ENCODE measurements at places on chromosomes 4 and X.

- no peak for DNase-seq
These were observed 709 bp downstream of the GPAT3 start for GRCh38 chr4:83536362-83537272.

GRCh38 chrX:154602766-154603437 is 16.2 kb downstream of the CTAG1B start:
- no peak for DNase-seq

DNA sequence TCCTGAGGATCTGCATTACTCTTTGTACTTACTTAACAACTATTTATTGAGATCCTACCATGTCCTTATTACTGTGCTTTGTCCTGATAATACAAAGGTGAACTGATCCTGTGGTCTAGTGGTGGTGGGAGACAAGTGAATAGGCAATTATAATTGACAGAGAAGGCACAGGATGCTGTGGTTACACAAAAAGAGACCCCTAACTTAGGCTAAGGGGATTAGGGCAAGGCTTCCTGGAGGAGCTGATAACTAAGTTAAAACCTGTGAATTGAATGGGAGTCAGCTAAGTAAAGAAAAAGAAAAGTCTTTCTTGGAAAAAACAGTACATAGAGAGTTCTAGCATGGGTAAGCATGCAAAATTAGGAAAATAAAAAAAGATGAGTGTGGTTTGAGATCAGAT is 164.4 kb downstream of the LARP7 start:
- DNase-seq, result no peak

DNA sequence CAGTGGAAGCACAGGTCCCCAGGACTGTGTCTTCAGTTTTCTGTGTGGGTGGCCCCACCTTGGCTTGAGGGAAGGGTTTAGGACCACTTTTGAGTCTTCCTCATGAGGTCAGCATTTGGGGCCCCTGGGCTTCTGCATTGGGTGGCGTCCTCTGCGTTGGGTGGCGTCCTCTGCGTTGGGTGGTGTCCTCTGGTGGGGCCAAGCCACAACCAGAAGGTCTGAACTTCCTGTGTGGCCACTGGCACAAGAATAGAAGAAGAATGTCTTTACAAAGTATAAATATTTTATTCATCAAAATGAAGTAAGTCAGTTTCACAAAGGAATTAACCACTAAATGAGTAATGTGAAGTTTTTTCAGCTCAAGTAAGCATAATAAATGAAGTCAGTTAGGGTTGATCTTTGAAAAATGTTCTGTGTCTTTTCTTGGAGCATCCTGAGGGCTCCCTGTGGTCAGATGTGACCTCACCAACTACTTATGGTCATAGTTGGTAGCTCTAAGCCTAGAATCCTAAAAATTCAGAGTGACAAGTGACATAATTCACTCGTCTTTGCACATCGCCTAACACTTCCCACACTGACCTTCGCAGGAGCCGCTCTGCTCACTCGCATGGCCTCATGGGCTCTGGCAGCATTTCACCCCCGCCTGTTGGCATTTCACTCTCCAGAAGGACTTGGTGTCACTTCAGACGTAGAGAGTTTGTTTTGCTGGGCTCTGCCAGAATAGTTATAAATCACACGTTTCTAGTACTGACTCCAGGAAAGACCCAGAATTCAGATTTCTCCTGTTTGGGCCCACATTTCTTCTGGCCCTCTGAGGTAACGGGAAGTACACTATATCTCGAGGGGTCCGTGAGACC is 39.0 kb upstream of the HGFAC start:
- no peak for DNase-seq

- DNase-seq, result no peak
These were observed 203.2 kb upstream of the MBNL3 start for GRCh38 chrX:132692066-132692465.

- no peak for DNase-seq
These were observed 701.8 kb downstream of the PCDH7 start for GRCh38 chr4:31422006-31422405.

DNA sequence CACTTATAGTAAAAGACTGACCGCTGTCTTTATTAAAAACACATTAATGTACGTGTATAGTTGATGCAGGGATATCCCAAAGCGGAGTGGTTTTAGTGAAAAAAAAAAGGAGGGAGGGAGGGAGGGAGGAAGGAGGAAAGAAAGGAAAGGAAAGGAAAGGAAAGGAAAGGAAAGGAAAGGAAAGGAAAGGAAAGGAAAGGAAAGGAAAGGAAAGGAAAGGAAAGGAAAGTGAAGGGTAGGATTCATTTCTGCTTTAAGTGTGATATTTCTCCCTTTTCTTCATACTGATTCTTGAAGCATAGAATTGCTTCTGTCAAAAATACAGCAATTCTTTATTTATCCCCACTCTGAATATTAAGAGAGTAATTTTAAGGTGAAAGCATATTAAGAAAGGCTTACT is 504.9 kb downstream of the PPP4R3C start:
- DNase-seq, result no peak

DNA sequence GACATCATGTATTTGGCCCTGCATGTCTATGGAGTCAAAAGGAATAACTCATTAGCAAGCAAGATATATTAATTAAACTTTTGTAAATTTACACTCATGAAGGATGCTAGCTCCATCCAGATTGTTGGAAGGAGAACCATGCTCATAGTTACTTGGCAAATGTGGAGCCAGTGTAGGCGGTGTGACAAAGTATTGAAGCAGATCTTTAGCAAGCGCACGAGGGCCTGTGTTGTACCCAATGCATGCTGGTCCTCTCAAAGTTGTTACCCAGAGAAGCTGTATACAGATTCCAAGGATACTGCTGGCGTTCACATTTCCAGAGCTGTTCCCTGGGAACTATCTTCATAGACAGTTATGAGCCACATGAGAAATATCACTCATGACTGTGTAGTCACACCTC is 196.4 kb upstream of the MBNL3 start:
- no peak for DNase-seq

DNA sequence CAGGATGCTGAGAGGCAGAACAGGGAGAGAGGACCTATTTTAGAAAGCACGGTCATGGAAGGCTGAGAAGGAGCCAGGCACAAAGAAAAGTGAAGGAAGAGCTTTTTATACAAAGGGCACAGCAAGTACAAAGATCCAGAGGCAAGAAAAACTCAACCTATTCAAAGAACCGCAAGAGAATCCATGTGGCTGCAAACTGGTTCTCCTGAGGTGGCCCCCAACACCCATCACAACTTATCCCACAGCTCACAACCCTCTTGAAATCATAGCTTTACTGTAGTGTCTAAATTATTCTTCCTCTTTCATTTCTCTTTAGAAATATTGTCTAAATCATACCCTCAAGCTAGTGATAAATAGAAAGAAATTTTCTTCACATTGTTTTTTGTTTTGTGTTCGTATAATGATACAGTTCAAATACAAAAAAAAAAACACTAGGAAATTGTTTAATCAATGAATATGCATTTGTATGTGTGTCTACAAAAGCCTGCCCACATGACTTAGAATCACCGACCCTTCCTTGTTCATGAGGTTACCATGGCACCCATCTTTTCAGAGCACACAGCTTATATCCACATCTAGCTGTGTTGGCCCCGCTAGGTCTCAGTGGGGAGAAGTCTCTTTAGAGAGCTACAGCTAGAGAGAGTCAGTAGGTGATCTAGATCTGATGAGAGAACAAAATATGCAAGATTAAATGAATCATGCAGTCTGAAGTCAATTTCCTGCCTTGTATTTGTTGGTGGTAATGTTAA is 126.9 kb upstream of the DCLK2 start:
- DNase-seq, result no peak

DNA sequence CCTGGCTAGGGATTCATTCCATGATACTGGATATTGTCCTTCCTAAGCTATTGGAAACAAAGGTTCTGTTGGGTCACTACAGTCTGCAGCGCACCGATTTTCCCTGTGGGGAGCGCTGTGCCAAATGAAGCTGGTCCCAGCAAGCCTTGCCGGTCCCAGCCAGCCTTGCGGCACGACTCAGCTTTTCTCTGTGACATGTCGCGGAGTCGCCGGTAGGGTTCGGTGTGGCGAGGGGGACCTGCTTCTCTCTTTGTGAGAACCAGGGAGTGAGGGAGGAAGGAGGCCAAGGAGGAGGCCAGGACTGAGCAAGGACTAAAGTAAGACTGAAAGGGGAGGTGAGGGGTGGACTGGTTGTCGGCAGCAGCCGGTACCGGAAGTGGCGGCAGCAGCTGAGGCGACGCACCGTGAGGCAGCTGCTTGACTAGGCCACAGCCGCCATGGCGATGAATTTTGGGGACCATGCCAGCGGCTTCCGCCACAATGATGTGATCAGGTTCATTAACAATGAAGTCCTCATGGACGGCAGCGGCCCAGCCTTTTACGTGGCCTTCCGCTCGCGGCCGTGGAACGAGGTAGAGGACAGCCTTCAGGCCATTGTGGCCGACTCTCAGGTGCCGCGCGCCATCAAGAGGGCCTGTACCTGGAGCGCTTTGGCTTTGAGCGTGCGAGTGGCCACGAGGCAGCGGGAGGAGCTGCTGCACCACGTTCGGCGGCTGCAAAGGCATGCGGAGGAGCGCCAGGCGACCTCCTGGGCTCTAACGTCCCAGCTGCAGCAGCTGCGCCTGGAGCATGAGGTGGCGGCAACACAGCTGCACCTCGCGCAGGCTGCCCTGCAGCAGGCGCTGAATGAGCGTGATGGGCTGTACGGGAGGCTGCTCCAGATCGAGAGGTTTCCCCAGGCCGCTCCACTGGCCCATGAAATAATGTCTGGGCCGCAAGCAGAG is at the start of gene TEX13D:
Gene TEX13D, plus strand, starts transcription at position 180 of the 944 bp plus-strand sequence. Its CDS starts 258 bp downstream, at position 438.
- DNase-seq, result no peak

GRCh38 chr4:54165438-54165837 is 63.7 kb upstream of the PDGFRA start:
- DNase-seq, result no peak

GRCh38 chrX:134684956-134685355 is 26.7 kb upstream of the PLAC1 start:
- no peak for DNase-seq

- DNase-seq, result no peak
These were observed 196.3 kb upstream of the ANXA3 start for GRCh38 chr4:78355306-78355705.

GRCh38 chr4:132530861-132531260 is 618.2 kb upstream of the PCDH10 start:
- no peak for DNase-seq

DNA sequence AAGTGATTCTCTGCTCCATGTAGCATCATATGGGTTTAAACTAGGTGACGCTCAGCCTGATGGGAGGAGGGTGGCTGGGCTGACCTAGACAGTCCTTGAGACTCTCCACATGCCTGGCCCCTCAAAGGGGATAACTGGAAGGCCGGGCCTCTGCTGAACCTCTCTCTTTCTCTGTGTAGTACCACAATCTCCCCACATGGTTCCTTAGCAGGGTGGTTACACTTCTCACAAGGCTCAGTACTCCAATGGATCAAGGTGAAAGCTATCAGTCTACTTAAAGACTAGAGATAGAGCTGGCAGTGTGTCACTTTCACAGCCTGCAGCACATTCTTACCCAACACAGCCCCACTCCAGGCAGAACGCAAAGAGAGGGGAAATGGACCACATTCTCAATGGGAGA is 80.4 kb downstream of the LDB2 start:
- no peak for DNase-seq

DNA sequence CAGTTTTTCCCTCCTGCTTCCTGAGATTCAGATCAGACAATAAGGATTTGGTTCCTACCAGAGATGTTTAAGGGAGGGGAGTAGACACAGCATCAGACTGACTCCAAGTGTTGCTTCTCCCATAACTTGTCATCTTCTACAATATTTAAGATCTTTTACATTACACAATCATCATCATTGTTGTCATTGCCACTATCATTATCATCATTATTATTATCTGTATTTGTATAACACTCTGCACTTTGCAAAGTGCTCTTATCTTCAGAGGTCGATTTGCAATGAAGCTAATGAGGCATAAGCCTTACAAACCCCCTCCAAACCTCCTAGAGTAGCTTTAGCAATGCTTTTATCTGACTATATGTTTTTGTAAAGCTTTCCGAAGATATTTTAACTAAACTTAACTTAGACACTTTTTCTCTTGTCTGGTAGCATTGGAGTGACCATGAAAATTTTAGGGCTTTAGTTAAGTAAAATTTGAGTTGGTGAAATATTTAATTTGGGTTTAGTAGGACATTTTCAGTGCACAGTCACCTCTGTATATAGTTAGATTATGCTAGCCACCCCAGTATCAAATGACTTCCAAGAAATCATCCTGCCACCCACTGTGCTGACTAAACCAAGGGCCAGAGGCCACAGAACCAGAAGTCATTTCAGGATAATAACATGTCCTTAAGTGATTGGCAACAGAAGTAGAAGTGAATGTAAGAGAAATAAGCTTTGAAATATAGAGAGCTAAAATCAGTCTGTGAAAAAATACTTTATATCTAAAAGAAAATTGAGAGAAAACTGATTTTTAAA is 124.2 kb upstream of the NRK start:
- no peak for DNase-seq

- no peak for DNase-seq
These were observed 95.7 kb upstream of the MAOA start for GRCh38 chrX:43560247-43560946.

Measured in hypothalamus (tissue), 51 donors.